DMS79 treated with DMSO at 0.1 percent for 48 hours (cell line): ENCODE measurements at places on chromosomes 1 and 21.

DNA sequence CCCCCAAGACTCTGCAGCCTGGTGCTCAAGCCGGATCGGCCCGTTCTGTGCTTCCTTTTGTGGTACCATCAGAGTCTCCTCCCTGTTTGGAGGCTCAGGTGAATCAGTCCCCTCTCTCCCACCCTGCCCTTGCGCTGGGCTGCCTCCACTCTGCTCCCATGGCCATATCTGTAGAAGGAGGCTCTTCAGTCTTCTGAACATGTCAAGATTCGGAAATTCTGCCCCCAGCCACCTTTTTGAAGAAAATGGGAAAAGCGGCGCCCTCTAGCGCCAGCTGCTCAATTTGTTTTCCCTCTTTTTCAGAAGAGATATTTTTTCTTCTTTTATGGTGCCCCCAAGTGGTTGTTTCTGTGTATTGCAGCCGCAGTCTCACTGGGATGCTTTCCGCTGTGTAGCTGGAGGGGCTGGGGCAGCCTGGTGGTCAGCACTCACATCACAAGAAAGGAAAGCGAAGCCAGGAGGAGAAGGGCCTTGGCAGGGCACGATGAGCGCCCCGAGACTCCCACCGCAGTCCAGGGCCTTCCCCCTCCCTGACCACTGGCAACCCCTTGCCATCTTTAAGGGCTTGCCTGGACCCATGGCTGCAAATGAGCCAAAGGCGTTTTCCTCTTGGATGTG lies 58.4 kb upstream of the CACNA1E start:
- peak; percentile 61 for DNase-seq

DNA sequence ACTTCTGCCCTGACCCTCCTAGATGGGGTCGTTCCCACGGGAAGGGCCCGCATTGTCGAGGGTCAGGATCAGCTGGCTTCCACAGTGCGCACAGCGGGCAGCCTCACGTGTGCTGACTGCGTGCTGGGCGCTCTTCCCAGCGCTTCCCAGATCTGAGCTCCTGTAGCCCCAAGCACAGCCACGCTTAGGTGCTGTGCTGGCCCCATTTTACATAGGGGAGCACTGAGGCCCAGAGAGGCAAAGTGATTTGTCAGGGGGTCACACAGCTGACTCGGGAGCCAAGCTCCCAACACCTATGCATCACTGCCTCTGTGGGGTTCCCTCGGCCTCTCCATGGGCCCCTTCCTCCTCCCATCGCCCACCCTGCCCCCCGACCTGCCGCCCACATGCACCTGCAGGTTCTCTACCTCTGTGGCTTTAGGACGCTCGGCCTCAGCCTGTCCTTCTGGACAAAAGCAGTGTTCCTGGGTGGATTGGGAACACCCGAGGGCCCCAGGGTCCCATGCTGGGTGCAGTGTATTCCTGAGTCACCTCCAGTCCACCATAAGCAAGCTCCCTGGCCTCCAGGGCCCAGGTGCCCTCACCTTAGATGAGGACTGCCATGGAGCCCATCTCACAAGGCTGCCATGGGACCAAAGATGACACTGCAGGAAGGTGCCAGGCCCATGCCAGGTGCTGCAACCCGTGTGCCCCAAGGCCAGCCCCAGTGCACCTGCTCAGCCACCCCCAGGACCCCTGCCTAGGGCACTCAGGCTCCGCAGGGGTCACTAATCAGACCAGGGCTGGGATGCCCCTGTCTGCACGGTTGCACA lies 23.3 kb downstream of the TFF3 start:
- no peak for DNase-seq

- no peak for DNase-seq
Measured at GRCh38 chr1:246214708-246215509, 292.2 kb downstream of the SMYD3 start.

- DNase-seq = no peak
Measured at GRCh38 chr1:186875896-186876835, 47.4 kb downstream of the PLA2G4A start.

DNA sequence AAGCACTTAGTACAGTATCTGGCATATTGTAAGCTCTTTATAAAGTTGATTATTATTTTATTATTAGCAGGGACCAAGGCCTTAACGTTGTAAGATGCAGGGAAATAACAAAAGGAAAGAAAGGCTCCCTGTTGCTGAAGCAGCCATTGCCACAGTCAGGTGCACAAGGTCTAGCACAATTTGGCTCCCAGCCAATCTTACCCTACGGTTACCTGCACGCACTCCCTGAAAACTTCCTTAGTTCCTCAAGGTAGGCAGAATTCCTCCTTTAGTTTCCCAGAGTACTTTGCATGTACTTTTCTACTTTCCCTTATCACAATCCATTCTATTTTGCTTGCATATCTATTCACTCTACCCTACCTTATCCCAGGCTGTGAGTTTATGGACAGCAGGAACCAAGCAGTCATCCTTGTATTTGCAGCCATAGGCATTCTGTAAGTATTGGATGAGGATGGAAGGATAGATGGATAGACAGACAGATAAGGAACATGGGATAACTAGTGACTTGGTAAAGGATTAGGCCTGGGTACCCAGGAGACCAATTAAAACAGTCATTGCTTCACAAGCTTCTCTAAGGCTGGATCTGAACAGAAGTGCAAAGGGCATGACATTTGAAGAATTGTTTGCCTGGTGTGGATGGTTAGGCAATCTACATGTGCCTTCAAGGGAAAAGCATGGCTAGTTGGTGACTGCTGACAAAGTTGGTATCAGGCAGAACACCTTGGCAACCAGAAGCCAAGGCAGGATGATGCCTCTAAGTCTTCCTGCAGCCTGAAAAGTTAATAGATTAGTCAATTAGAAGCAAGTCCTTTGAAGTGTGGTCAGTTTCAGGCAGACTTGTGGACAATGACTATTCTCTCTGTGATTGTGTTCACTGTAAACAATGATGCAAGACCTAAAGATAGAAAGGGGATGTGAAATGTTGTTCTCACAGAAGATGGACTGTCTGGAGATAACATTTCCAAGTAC lies 20.8 kb upstream of the JAK1 start:
- DNase-seq = peak; percentile 25

- no peak for DNase-seq
Measured at GRCh38 chr1:68180441-68181164, 51.7 kb downstream of the WLS start.

DNA sequence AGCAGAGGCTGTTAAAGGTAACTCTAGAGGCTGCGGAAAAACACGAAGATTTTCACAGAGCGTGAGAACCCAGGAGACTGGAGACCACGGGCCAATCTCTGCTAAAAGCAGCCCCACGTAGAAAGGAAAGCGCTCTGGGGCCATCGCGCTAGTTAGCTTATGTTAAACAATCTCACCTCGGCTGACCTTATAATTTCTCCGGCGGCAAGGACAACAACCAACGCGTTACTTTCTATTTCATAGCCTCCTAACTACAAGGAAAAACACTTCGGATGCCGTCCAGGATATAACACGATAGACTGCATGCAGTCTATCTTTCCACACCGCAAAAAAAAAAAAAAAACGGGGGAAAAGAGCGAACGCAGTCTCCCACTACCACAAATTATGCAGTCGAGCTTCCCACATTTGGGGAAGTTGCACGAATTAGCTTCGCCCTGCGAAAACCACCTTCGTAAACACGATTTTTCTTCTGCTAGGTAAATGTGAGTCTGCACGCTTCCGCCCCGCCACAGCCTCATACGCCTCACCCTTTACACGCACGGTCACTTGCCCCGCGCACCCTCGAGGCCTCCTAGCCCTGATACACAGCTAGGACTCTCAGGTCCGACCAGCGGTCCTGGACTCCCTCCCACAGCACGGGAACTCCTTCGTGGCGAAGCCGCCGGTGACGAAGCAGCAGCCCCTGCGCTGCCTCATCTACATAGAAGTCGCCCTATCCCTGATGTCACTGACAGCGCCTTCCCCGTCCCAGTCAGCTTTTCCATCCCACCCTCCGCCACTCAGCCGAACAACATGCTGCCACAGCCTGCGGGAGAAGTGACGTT lies 87.8 kb downstream of the PRKAB2 start:
- peak; percentile 77 for DNase-seq

- no peak for DNase-seq
Measured at GRCh38 chr1:20126041-20126805, 6.9 kb upstream of the PLA2G2D start.

GRCh38 chr1:117657031-117657430 lies 51.2 kb downstream of the TENT5C start:
- DNase-seq = no peak

- no peak for DNase-seq
Measured at GRCh38 chr1:31773861-31774260, 9.7 kb upstream of the ADGRB2 start.

DNA sequence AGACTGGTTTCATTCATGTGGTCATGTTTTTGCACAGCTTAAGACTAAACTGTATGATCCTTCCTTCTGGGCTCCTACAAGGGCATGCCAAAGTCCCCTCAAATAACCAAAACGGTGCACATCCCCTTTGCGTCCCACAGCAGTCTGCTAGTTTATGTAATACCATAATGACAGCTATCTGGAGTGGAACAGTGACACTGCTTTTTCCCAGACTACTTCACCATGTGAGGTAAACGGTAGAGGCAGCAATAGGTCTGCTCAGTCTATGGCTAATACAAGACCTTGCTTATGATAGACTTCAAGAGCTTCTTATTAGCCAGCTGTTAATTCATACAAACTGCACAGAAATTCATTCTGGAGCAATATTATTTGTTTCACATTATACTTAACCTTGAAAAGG lies 395.5 kb downstream of the SMYD3 start:
- no peak for DNase-seq

- DNase-seq = no peak
Measured at GRCh38 chr1:83673312-83673711, 325.6 kb downstream of the TTLL7 start.

DNA sequence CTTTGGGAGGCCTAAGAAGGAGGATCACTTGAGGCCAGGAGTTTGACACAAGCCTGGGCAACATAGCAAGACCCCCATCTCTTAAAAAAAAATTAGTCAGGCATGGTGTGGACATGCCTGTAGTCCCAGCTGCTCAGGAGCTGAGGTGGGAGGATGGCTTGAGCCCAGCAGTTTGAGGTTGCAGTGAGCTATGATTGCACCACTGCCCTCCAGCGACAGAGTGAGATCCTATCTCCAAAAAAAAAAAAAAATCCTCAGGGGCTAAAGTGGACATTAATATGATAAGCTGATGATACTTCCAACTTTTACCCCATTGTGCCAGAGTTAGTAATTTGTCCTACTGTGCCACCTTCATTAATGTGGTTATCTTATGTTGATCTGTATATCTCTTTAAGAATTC lies 327.8 kb upstream of the FMN2 start:
- no peak for DNase-seq

DNA sequence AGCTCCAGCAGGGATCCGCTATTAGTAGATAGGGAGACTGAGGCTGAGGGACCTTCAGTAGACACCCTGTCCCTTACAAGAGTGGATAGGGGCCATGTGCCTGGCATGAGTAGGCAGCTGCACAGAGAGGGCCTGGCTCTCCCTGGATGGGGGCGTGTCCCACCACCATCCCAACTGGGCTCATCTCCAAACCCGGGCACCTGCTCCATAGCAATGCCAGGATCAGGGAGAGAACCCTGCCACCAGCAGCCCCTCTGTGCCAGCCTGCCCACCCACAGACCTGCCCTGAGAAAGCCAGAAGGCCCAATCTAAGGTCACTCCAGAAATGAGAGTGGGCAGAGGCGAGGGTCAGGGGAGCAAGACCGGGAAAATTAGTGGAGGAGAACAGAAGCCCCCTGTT lies 121.3 kb downstream of the GRIK3 start:
- DNase-seq = no peak

DNA sequence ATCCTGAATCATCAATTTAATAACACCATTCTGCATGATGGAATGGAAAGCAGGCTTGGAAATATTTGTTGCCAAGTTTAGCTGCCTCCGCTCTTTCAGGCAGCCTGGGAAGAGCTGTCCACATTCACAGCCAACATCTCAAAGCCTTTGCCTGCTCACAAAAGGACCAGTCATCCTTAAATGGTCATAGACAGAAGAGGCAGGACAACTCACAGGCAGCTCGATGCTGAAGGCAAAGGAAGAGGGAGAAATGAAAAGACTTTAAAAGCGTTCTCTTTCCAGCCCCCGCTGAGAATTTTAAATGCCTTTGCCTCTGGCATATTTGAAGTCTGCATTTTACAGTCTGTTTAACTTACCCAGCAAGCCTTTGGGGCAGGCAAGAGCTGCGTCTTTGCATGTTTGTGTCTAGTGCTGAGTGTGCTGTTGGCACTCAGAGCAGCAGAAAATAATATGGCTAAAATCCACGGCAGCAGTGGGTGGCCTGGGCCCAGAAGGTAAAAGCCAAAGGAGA lies 68.9 kb downstream of the NMNAT2 start:
- peak; percentile 64 for DNase-seq

GRCh38 chr1:161195171-161195570 lies 3.7 kb downstream of the ADAMTS4 start:
- DNase-seq = no peak

DNA sequence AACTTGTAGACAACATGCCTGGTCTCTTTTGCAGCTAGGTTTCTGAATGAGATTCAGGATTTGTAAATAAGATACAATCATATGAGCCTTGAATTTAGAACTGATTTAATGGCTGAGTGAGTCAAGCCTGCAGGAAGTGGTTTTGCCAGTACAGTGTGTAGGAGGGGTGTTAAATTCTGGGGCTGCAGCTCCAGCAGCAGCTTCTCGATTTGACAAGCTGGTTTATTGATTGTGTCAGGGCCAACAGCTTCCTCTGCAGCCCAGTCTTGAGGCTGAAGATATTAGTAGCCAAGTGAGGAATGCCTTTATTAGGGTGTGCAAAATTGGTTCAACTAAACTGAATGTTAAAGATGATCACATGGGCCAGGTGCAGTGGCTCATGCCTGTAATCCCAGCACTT lies 11.5 kb upstream of the PLA2G5 start:
- no peak for DNase-seq

GRCh38 chr1:109208394-109208793 lies 5.3 kb upstream of the SARS1 start:
- DNase-seq = no peak

DNA sequence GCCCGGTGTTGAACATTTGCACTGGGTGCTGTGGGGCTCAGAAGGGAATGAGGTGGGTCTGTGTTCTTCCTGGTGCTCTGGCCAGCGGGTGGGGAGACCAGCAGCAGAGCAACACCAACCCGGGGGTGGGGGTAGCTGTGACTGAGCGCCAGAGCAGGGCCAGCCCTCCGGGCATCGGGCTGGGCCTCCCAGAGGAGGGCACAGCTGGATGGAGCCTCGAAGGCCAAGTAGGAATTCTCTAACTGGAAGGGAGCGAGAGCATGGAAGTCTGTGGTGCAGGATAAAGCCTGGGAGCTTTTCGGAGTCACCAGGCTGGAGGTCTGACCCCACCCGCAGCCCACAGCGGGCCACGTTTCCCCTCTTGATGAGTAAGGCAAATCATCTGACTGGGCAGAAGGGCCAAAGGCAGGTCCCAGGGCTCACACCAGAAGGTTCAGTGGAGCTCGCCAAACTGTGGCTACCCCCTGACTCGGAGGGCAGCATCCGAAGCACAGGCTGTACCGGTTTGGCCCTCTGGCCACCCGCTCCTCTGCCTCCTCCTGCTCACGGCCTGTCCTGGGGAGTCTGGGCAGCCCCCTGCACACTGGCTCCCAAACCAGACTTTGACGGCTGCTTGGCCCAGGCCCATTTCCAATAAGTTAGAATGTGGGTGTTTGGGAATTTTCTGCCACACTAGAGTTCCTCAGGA lies 18.8 kb downstream of the SLC1A7 start:
- DNase-seq = no peak

GRCh38 chr1:169295425-169295824 lies 72.2 kb downstream of the NME7 start:
- DNase-seq = peak; percentile 40
